ENCODE measurements at places on chromosomes 13 and 19.

DNA sequence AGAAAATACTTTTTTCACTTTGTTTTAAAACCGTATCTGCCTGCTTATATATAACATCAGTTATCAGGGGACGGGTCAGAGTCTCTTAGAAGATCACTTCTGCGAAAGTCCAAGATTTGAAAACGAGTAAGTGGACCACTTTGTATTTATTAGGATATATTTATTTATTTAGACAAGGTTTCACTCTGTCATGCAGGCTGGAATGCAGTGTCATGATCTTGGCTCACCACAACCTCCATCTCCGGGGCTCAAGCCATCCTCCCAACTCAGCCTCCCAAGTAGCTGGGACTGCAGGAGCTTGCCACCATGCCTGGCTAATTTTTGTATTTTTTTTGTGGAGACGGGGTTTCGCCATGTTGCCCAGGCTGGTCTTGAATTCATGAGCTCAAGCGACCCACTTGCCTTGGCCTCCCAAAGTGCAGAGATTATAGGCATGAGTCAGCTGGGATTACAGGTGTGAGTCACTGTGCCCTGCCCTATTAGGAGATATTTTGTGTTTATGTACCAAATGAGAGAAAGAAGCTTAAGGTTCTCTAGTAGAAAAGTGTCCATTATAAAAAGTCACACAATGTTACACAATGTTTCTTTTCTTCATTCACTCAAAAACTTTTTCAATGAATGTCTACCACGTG is 39.5 kb downstream of the RASL11A start:
- no peak for DNase-seq

- no peak for DNase-seq
Observed at GRCh38 chr19:58429745-58430144, 10.2 kb downstream of the ZNF132 start.

GRCh38 chr19:38512277-38512676 is 78.8 kb downstream of the RYR1 start:
- DNase-seq = no peak

DNA sequence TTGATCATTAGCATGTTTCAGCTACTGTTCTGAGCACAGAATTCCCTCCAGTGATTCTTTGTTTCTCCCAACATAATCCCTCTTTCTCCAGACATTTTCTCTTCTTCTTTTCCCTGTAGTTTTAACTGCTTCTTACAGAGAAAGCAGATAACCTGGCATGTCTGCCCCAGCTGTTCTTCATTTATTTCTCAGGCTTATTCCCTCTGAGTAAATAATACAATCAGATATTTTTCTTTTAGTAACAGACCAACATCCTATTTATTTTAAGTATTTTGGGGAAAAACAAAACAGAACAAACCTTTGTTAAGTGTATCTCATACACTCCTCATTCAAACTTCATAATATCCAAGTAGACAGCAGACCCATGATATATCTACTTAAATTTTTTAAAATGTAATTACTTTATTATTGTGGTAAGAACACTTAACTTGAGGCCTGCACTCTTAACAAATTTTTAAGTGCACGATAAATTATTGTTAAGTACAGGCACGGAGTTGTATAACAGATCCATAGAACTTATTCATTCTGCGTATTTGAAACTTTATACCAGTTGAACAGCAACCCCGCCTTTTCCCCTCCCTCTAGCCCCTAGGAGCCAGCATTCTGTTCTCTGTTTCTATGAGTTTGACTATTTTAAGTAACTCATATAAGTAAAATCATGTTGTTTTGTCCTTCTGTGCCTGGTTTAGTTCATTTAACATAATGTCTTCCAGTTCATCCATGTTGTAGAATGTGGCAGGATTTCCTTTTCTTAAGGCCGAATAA is 540.0 kb downstream of the LMO7 start:
- no peak for DNase-seq

DNA sequence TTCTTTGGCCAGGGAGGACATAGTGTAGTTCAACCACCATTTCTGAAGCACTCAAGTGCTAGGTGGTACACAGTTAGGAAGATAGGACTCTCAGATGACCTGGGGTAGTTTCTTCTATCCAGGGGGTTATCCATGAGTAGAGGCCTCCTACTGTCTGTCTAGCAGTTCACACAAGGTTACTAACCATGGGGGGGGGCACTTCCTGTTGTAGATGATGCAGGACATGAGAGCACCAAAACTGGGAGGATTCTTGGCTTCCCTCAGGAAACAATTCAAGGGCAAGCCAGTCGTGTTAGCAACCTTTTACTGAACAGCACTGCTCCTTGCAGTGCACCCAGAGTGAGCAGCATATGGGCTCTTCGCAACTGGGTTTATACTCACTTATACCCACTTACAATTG is 8.9 kb upstream of the TPP2 start:
- no peak for DNase-seq

GRCh38 chr13:82879921-82880320 is 1002.4 kb downstream of the SLITRK1 start:
- DNase-seq = no peak

GRCh38 chr19:52219611-52220010 is 29.8 kb downstream of the PPP2R1A start:
- DNase-seq = no peak

DNA sequence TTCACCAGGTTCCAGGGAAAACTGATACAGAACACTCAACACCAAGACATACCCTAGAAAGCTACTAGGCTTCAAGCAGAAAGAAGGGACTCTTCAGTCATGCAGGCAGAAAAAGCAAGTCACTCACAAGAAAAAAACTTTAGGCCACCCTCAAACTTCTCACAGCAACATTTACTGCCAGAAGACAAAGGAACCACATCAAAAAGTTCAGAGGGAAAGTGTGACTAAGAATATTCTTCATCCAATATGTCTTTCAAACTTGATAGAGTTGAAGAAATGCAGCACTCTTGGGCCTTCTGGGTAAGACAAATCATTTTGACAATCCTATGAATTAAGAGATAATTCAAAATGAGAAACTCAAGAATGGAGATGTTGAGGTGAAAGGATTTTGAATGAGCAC is 7.7 kb downstream of the DZIP1 start:
- DNase-seq = no peak

DNA sequence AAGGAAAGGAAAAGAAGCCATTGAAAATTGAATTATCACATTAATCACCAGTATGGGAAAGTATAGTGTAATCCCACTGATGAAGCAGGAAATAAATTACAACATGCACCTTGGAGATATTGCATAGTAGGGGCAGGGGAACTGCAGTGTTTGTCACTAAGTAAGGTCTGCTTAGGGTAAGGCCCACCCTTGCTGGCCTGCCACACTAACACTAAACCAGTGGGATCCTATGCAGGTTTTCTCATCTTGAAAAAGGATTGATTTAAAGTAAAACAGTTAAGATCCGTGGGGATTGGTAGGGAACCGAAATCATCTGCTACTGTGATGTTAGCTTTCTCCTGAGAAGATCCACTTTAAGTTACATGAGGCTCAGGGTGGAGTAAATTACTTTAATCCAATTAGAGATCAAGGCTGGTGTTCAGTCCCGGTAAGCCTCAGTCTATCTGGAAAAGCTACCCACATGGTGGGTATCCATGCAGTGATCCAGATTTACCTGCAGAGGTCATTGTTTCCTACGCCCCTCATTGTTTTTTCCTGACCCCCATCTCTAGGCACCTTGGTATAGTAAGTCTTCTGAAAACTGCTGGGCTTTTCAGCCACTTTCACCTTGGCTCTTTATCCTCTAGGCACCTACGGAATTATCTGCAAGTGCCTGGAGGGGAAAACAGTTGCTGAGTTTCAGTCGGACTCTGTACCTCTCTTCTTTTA is 1014.9 kb upstream of the ATXN8OS start:
- no peak for DNase-seq

DNA sequence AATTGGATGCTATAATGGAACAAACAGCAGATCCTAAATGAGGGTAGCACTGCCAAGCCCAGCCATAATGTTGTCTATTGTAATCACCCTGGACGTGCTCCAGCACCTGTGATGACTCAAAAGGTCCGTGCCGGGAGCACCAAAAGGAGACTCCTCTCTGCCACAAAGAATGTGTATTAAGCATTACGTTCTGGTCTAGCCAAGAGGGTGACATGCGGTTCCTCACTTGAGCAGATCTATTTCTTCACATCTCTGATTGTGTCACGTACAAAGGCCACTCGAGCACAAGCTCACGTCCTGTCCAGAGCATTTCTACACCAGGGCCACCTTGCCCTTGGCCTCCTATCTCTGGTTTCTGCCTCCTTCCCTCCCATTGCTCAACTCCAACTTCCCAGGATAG is 219.9 kb upstream of the IRS2 start:
- DNase-seq = no peak

- no peak for DNase-seq
Observed at GRCh38 chr13:34634448-34634847, 307.6 kb upstream of the NBEA start.

- DNase-seq = no peak
Observed at GRCh38 chr19:32890326-32890725, 20.8 kb upstream of the SLC7A9 start.

GRCh38 chr19:610071-610800 is 20.6 kb downstream of the HCN2 start:
- DNase-seq = no peak

DNA sequence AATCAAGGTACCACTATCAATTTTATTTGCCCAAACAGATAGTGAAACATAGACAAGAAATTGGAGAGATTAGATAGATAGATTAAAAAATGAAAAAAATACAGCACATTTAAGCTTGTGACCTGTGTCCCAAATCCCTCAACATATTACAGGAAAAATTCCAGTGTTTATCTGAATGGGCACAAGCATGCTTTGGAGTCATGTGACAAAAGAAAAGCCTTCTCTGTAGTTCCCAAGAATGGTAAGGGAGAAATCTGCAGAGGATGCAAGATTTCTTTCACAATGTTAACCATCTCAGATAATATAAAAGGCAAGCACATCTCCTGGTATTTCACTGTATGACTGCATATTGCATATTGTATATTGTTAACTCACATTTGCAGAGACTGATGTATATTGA is 168.0 kb downstream of the PCDH9 start:
- DNase-seq = no peak

DNA sequence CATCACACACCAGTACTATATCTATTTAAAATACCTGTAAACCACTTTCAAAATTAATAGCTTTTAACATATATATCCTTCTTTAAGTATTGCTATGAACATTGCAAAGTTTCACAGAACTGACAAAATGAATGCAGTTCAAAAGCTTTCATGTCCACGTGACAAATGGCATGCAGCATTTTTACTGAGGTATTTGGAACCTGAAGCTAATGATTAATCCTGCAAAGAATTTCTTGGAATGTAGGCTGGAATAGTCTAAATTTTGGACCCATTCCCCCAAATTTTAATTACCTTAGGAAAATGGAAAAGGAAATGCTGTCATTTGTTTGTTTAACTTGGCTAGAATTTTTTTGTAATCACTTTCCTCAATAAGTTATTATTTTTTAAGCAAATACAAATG is 423.8 kb upstream of the GPC6 start:
- DNase-seq = no peak

DNA sequence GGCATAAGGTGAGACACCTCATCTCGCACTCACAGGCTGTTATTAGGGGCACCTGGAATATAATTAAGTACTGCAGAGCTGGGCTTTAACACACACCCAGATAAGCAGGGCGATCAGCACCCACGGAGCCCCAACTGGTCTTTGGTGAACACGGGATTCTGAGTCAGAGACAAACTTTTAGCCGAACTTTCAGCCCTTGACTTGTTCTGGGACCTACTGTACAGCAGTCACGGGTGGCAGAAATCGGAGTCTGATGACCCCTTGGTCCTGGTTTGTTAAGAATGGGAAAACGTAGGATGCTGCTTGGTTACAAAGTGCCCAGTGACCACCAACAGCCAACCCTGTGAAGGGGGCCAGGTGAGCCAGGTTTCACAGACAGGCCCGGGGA is 9.0 kb downstream of the SH3GL1 start:
- no peak for DNase-seq

GRCh38 chr13:75372923-75373841 is 108.8 kb downstream of the TBC1D4 start:
- no peak for DNase-seq

DNA sequence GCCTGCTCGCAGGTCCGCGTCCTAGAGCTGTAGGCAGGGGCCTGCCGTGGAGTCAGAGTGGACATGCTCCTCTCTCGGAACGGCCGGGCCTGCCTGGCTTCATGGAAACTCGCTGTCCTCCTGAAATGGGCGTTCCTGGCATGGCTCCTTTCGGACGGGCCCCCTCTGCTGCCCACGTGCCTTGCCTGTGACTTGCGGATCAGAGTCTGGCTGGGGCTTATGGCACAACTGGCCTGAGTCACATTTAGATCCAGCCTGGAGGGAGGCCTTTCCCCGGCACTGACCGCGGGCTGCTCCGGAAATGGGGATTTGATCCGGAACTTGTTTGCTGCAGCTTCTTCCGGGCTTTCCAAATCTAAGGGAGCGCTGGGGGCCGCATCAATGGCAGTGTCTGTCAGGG is 28.1 kb downstream of the THSD1 start:
- no peak for DNase-seq

- no peak for DNase-seq
Observed at GRCh38 chr19:1162404-1163282, 11.4 kb downstream of the SBNO2 start.

- no peak for DNase-seq
Observed at GRCh38 chr13:59721926-59722910, 441.5 kb downstream of the DIAPH3 start.

DNA sequence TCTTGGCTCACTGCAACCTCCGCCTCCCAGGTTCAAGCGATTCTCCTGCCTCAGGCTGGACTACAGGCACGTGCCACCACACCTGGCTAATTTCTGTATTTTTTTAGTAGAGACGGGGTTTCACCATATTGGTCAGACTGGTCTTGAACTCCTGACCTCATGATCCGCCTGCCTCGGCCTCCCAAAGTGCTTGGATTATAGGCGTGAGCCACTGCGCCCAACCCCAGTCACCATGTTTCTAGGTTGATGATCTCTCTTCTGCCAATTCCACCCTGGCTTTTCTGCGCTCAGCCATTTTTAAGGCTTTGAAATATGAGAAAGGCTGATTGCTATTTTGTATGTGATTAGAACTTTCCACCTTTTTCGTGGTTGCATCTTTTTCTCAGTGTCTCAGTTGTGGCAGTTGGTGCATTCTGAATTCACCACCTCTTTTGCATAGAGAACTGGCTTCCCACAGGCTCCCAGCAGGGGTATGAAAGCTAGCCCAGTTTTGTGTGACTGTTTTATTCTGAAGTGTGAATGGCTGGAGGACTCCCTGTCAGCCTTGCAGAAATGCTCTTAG is 15.5 kb downstream of the CEACAM1 start:
- no peak for DNase-seq

- DNase-seq = no peak
Observed at GRCh38 chr13:24858953-24859352, 95.0 kb downstream of the RNF17 start.

- no peak for DNase-seq
Observed at GRCh38 chr19:4969772-4970531, 1.0 kb downstream of the KDM4B start.

- peak; percentile 76 for DNase-seq
Observed at GRCh38 chr19:46776927-46777911, 11.2 kb downstream of the SLC1A5 start.

DNA sequence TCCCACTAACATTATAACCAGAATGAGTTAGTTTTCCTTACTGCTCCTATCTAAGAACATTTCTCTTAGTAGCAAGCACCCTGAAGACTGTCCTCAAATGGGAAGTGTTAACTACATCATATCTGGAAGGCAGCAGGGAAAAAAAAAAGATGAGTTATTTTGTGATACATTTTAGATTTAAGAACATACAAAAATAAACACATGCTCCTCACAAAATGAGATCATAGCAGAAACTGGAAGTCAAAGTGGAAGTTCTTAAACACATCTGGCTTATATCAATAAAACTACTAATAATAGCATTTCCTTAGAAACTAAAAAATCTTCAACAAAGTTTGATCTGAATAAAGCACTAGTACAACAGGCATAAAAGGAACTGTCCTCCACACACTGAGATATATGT is 70.4 kb downstream of the SLITRK6 start:
- DNase-seq = no peak

All from Caco-2 (cell line).